ENCODE measurements at places on chromosomes 2 and 18.

DNA sequence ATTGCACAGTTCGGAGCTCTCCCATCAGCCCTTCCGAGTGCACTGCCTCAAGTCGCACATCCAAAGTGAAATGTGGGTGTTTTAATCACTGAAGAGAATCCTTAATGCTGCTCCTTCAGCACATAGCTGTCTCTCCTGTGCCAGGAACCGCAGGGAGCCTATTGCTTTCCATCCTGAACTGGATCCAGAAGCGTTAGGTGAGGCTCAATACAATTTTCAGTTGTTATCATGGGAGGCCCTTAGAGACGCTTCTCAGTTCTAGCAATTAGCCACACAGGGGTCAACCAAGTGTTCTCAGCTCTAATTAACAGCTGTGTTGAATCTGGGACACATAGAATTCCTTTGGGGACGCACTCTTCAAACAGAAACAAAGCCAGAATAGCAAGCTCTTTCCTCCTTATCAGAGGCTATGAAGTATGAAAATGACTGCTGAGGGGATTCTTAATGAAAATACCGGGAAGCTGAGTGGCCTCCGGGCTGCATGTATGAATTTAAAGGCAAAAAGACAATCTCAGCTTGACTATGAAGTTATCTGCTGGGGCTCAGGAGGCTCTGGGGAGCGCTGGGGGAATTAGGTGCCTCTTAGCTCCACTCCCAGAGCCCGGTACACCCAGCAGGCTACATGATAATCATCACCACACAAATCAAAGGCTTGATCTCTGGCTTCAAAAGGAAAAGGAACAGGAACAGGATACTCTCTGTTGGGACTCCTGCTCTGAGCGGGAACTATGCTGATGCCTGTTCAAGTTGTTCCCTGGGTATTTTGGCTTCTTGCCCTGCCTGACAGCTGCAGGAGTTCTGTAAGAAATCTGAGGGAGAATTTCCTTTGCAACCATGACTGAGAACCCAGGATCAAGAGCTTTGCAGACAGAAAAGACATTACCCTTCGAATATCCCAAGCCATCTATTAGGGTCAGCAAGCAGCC lies 55.4 kb upstream of the NCOA1 start:
- DNase-seq: no peak

GRCh38 chr2:208134928-208135586 lies 5.4 kb upstream of the CRYGC start:
- no peak for DNase-seq

DNA sequence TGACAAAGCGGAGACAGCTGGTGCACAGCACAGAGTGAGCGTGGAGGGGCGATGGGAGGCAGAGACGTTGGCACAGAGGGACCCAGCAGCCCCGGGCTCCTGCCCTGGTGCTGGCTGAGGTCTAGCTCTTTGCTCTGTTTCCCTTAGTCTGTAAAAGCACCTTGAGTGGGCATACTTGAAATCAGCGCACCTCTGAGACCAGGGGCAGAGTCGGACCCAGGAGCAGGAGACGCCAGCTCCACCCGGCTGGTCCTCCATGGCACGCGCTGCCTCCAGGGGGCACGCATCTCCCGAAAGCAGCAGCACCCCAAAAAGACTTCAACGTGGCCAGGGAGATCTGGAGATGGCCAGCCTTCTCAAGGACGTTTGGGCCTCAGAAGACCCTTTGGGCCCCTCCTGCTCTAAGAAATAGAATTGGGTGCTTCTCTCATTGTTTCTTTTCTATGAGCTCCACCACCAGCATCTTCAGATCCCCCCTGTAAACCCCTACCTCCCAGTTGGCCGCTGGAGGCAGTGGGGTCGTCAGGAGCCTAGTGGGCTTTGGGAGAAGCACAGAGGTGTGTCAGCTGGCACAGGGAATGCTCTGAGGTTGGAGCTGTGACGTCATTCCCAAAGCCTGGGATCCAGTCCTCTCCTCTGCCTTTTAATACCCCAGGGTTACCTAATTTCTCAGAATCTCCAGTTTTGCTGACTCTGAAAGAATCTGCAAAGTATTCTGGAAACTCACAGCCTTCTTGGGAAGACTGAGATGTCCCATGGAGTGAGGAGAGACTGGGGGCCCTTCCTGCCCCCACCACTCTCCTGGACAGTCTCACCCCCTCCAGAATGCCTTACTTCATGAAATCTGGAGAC lies 58.9 kb downstream of the CIB4 start:
- DNase-seq: no peak

GRCh38 chr2:62383846-62384245 lies 122.1 kb downstream of the TMEM17 start:
- DNase-seq: no peak

DNA sequence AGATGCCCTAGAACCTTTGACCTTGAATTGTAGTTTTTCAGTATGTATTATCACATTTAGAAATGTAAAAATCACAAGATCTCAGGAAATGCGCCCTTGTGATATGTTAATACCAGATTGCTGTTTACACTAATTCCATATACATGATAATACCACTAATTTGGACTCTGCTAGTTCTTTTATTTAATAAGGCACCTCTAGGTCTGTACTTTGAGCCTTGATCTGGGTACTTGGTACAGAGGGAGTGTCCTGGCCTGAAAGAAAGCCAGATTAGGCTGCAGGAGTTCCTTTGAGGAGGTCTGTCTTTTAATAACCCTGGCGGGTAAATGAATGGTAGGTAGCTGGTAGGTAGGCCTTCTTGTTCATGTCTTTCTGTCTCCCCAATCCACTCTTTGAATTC lies 26.3 kb downstream of the PLEKHA3 start:
- no peak for DNase-seq

GRCh38 chr2:234580686-234581085 lies 83.8 kb upstream of the ARL4C start:
- no peak for DNase-seq

DNA sequence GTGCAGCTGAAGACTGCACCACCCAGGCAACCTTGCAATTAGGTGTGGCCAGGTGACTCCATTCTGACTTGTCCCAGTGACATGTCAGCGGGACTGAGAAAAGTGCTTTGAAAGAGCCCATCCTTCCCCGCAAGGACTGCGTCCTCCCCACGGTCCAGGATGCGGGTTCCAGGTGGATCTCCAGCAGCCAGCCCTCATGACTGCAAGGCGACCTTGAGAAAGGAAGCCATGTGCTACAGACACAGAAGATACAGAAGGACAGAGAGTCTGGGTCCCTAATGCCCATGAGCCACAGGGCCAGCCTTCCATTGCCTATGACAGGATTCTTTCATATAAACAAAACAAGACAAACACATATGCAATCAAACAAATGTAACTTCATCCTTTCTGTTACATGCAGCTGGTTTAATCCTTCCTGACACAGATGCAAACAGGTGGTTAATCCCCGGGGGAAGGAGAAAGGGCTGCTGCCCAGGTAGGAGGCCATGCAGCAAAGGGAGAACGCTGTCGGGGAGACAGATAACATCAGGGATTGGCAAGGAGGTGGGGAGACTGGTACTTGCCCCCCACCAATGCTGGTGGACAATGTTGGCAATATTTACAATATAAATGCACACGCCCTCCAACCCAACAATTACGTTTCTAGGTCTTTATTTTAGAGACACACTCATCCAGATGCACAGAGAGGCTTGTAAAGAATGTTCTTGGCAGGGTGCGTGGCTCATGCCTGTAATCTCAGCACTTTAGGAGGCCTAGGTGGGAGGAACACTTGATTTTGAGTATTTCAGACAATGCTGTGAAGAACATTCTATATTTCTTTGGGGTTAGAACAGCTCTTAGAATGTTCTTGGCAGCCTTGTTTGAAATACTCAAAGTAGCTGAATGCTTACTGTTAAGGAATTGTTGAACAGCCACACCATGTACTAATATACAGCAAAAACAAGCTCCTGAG lies 64.8 kb downstream of the NCAPH start:
- no peak for DNase-seq

DNA sequence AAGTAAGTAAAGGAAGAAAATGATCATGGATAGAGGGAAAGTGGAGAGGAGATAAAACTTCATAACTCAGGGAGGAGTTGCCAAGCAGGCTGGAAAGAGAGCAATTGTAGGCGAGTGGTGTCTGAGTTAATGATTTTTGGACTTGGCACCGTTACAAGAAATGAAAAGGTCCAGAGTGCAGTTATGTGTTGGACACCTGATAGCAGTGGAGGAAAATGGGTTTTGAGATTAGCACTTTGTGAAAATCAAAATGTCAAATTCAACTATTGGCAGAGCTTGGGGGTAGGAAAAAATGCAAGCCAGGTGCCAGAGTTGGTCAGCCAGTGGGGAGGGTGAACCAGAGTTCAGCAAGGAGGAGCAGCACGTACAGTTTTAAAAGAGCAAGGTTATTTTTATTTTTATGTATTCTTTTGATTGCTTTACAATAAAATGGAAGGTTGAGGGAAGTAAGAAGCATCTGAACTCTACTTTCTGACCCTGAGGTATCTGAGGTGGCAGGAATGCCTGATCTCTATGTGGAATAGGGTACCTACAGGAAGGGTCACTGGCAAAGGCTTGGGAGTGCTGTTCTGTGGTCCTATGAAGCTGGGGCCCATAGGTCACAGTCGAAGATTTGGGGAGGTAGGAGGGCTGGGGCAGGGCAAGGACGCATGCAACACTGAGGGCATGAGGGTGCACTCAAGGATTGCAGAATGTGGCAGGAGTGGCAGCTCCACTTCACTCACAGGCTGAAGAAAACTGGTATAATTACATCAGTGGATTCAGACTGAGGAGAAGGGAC lies 127.5 kb downstream of the CD8B2 start:
- no peak for DNase-seq

DNA sequence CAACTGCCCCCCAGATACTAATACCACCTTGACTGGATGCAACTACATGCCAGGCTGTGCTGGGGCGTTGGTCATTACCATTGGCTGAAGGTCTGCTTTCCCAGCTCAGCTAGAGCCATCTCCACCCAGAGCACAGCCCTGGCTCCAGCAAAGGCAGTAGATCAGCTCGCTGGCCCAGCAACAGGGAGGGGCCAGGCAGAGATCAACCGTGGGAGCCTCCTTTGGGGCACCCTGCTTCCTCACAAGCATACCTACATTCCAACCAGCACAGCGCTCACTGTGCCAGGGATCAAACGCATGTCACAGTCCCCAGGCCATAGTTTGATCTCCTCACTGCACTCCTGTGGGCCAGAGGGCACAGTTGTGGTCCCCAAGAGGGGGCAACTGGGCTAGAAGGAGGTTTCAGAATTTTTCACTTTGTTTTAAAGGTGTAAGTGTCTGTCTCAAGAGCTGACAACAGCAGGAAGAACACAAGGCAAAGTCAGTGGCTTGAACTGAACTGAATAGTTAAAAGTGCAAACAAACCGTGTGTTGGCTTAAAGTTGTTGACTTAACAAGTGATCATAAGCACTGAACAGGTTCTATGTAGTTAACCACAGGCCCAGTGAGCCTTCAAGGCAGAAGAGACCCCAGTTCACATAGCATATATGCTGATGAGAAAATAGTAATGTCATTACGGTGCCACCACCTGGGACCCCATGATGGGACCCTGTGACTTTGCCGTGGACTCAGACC lies 70.1 kb upstream of the BZW1 start:
- no peak for DNase-seq

DNA sequence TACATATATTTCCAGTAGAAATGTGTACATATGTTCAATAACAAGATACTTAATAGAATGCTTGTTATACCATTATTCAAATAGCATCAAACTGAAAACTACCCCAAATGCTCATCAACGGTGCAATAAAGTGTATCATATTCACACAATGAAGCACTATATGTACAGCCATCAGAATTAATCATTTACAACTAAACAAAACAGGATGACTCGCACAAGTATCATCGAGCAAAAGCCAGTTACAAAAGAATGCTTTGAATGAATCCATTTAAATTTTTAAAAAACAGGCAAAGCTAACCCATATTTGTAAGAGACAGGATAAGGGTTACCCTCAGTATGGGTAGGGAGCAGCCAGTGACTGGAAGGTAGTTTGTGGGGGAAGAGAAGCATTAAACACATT lies 132.8 kb upstream of the PDE1A start:
- DNase-seq: no peak

DNA sequence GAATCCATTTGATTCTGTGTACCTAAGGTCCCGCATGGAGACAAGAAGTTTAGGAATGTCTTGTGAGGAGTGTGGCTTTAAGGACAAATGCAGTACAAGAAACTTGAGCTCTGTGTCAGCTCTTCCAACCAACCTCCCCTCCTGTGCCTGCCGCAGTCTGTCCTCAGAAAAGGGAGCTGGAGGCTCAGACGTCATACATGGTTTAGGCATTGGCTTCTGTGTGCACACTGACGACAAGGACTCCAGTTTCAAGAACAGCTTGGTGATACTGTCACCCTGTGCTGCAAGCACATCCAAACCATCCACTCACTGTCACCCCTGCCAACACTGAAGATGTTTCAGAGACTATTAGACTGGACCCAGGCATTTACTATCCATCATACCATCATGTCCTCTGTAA lies 470.4 kb downstream of the IRS1 start:
- no peak for DNase-seq

- no peak for DNase-seq
These were observed 223.1 kb downstream of the AGAP1 start for GRCh38 chr2:235716875-235717496.

- no peak for DNase-seq
These were observed 4.9 kb upstream of the AGFG1 start for GRCh38 chr2:227466887-227467600.

- DNase-seq: no peak
These were observed 133.6 kb downstream of the SP3 start for GRCh38 chr2:173831312-173832229.

Measured in GM10248 (cell line).